Activated naive CD4-positive, alpha-beta T cell treated with Interleukin-2 at 50 U/mL for 16 hours (primary cell): ENCODE measurements at places on chromosomes 6 and 20.

GRCh38 chr20:53609491-53610445, 16.1 kb upstream of the ZNF217 start:
- peak; percentile 72 for DNase-seq

- DNase-seq: peak; percentile 48
These were observed 51.9 kb downstream of the GCLC start for GRCh38 chr6:53492860-53493634.

DNA sequence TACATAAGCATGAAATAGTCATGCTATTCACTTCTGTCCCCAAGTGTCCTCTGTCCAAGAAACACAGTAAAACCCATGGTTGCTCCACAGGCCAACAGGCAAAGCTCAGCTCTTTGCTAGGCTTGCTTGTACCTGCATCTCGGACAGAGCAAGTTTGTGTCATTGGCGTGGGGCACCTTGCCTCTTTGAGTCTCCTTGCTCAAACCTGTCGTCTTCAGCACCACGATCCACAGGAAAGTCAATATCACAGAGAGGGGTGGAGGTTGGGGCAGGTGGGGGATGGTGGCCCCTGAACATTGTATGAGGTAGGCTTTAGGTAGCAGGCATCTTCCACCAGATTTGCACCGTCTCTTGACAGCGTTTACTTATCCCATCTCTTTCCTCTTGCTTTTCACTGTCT, 4.1 kb upstream of the TMEM14B start:
- no peak for DNase-seq

GRCh38 chr6:3926150-3926482, 76.9 kb downstream of the FAM50B start:
- no peak for DNase-seq

DNA sequence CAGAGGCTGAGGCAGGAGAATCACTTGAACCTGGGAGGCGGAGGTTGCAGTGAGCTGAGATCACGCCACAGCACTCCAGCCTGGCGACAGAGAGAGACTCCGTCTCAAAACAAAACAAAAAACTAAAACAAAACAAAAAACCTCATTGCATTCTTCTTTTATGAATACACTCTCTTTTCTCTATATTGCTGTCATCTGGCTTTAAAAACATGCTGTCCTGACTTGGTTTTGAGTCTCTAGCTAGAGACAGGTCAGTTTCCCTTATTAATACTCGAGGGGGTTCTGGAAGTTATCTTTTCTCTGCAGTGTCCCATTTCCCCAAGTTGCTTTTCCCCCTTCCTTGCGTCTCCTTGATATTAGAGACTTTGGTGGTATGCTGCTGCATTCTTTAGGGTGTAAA, 50.9 kb downstream of the RIOK1 start:
- DNase-seq: no peak

GRCh38 chr20:42945234-42945994, 244.3 kb downstream of the PTPRT start:
- no peak for DNase-seq

DNA sequence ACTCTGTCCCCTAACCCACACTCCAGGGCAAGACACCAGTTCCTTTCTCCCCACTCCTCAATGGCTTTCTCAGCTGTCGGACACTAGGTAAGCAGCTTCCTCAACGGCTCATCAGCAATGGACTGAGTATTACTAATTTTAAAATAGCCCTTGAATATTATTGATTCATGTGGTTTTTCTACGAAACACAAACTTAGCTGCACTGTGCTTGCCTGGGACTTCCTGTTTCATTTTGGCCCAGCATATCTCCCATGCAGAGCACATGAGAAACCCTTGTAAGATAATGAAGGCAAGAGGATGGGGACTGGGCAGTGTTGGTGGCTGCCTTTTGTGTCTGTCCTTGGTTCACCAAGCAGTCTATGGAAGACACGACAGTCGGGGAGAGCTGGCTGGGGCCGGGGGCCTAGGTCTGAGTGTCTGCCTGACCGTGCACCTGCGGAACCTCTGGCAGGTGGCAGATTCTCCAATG, 48.9 kb downstream of the RNASET2 start:
- no peak for DNase-seq

- DNase-seq: no peak
These were observed 94.0 kb downstream of the SGK1 start for GRCh38 chr6:134223796-134224420.

DNA sequence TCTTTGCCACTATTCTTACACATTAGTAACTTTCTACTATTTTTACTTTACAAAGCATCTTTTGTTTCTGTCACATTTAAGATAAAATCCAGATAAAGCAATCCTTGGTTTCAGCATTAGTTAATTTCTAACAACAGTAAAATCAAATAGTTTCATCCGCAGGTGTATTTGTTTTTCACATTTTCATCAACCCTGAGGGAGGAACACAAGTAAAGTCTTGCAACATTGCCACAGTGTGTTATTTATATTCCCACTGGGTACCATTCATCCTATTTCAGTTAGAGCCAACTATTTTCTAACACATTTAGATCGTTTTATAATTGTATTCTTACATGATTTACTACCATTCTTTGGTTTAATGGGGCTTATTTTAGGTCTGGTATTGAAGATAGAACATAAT, 908.7 kb upstream of the CITED2 start:
- no peak for DNase-seq

GRCh38 chr6:45677381-45678284, 299.9 kb upstream of the SUPT3H start:
- peak; percentile 42 for DNase-seq

- DNase-seq: no peak
These were observed 7.4 kb upstream of the LAMA5 start for GRCh38 chr20:62374331-62375152.

GRCh38 chr6:42989923-42990322, 5.6 kb downstream of the PPP2R5D start:
- no peak for DNase-seq

DNA sequence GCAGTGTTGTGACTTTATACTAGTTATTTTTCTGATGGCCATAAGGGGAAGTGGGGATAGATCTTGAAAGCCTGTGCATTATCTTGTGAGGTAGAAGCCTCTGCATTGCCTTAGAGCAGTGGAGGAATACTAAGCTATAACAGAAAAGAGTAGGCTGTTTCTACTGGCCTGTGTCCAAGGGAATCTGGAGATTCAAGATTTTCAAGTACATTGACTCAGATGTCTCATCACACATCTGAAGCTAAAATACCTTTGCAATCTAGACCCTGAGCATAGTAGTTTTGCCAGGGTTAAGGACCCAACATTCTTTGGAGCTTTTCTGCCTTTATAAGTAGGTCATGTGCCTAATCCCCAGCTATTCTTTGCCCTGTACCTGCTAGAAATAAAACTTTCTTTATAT, 272.3 kb downstream of the TENT5A start:
- no peak for DNase-seq

GRCh38 chr6:19394687-19395086, 442.5 kb upstream of the ID4 start:
- no peak for DNase-seq

DNA sequence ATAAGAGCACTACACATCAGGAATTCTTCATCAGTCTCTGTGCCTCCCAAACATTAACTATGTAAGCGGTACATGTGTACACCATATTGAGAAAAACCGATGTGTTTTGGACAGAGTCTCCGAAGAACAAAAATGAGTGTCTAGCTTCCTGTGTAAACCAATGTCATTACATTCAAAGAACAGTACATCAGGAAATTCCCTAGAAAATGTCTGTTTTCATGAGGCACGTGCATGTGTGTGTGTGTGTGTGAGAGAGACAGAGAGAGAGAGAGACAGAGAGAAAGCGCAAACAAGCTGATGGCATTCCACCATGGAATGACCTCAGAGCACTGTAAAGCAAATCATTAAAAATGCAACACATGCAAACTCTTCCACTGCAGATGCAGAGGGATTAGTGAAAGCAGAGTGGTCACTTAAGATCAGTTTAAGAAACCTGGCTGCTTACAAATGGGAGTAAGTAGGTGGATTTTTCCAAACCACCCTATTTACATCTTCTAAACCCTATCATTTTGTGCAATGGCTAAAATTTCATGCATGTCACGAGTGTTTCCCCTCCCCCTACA, 133.9 kb downstream of the HIVEP2 start:
- DNase-seq: no peak

DNA sequence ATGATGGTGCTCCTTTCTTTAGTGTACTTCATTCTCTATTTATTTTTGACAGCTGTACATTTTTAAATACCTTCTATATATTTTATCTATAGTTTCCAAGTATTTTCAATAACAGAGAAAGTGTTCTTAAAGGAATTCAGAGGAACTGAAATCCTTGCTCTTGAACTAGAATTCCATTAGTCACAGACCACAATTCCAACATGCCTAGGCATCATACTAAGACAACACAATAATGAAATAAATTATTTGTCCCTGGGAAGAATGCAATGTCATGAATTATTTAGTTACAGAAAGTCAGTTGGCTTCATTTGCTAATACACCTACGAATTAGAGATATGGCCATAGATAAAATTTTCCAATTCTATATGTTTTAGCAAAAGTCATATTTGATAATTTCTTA, 671.2 kb downstream of the EPHA7 start:
- DNase-seq: no peak

GRCh38 chr6:154993026-154993425, 2.1 kb upstream of the TIAM2 start:
- no peak for DNase-seq

DNA sequence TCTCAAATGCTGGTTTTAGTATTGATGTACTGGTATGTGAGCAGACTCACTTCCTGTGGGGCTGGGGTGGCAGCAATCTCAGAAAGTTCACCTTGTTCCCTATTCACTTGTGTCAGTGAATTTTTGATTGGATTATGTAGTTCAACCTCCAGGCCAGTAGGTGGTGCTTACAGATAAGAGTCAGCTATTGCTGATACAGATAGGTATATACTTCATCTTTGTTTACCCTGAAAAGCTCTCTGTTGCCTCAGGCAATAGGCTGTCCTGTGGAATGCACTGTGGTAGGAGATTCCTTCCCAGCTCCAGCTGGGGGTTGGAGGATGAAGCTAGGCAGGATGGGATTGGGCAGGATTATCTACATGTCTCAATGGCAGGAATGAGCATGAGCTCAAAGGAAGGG, 851.2 kb upstream of the EYS start:
- no peak for DNase-seq

DNA sequence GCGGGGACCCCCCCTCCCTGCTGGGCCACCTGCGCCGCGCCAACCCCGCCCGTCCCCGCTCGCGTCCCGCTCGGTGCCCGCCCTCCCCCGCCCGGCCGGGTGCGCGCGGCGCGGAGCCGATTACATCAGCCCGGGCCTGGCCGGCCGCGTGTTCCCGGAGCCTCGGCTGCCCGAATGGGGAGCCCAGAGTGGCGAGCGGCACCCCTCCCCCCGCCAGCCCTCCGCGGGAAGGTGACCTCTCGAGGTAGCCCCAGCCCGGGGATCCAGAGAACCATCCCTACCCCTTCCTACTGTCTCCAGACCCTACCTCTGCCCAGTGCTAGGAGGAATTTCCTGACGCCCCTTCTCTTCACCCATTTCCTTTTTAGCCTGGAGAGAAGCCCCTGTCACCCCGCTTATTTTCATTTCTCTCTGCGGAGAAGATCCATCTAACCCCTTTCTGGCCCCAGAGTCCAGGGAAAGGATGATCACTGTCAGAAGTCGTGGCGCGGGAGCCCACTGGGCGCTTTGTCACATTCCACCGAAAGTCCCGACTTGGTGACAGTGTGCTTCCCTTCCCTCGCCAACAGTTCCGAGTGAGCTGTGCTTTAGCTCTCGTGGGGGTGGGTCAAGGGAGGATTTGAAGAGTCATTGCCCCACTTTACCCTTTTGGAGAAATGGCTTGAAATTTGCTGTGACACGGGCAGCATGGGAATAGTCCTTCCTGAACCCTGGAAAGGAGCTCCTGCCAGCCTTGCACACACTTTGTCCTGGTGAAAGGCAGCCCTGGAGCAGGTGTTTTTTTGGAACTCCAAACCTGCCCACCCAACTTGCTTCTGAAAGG, 2.1 kb downstream of the VEGFA start:
- DNase-seq: peak; percentile 76

DNA sequence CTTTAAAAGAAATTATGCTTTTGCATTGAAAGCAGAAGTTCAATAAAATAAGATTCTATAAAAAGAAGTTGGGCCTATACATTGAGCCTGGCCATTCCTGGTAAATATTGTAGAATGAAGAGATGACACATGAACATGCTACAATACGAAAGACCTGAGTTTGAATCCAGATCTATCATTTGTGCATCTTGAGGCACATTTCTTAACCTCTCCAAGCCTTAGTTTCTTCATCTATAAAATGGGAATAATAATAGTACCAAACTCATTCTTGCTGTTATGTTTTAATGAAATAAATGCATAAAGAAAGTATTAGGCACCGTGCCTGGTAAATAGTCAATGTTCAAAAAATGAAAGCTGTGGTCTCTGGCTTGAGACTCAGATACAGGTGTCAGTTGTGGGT, 76.9 kb upstream of the PHACTR2 start:
- no peak for DNase-seq

DNA sequence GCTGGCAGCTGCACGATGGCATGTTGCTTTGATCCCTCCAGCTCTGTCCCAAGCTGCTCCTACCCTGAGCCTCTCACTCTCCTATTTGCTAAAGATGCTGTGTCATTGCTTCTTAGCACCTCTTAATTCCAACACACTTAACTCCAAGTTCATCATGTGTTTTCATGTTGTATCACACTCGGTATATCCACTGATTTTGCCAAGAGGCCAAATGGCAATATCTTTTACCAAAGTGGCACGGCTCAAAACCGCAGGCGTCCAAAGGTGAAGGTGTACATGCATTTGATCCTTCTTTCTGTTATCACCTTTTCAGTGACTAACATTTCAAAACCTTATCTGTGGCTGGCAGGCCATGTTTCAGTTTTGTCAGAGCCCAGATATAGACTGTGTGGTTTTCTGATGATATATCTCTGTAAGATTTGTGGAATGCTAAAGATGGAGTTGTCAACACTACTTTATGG, 217.0 kb downstream of the TBX18 start:
- DNase-seq: no peak

- DNase-seq: no peak
These were observed 31.9 kb upstream of the TCP11 start for GRCh38 chr6:35173044-35173426.

- no peak for DNase-seq
These were observed 544.1 kb upstream of the FLRT3 start for GRCh38 chr20:14881518-14881917.

GRCh38 chr6:47230579-47230978, 79.1 kb downstream of the TNFRSF21 start:
- no peak for DNase-seq

- DNase-seq: peak; percentile 68
These were observed 35.3 kb downstream of the TOX2 start for GRCh38 chr20:43949741-43950618.

DNA sequence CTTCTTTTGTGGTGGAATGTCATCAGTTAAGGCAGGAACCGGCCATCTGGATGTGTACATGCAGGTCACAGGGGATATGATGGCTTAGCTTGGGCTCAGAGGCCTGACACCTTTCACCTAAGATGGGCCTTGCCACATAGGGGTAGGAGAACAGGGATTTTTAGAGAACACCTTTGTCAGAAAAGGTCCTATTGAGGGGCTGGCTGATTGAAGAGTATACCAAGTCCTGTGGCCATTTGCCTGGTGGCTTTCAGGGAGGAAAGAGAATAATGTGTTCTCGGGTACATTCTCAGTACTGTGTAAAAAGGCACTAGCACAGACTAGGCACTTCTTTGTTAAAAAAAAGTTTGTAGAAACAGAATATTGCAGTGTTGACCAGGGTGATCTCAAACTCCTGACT, 26.4 kb downstream of the GMPR start:
- DNase-seq: no peak

- no peak for DNase-seq
These were observed 19.3 kb downstream of the RAET1L start for GRCh38 chr6:150005761-150006651.

GRCh38 chr20:63126876-63127699, 88.8 kb downstream of the YTHDF1 start:
- DNase-seq: no peak

GRCh38 chr6:113363048-113363798, 493.9 kb upstream of the MARCKS start:
- no peak for DNase-seq
